AG08395 (cell line): ENCODE measurements at places on chromosomes 7 and 10.

GRCh38 chr10:111543854-111544253, 467.0 kb downstream of the ADRA2A start:
- no peak for DNase-seq

DNA sequence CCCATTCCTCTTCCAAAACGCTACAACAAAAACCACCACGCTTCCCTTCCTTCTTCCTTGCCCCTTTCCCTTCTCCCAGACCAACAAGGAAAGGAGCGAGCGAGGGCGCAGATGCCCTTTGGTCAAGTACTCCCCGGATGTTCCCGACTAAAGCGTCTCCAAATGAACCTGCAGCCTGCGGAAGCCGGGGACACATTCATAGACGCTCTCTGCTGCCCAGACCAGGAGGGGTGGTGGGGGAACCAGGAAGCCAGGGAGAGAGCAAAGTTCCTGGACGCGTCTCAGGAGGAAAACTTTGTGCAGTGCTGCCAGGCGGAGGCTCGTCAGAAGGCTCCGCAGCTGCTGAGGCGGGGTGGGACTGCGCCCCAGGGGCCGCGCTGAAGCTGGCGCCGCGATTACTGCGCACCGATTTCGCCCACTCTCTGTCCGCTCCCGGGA, 754 bp downstream of the SEMA3D start:
- peak; percentile 32 for DNase-seq

DNA sequence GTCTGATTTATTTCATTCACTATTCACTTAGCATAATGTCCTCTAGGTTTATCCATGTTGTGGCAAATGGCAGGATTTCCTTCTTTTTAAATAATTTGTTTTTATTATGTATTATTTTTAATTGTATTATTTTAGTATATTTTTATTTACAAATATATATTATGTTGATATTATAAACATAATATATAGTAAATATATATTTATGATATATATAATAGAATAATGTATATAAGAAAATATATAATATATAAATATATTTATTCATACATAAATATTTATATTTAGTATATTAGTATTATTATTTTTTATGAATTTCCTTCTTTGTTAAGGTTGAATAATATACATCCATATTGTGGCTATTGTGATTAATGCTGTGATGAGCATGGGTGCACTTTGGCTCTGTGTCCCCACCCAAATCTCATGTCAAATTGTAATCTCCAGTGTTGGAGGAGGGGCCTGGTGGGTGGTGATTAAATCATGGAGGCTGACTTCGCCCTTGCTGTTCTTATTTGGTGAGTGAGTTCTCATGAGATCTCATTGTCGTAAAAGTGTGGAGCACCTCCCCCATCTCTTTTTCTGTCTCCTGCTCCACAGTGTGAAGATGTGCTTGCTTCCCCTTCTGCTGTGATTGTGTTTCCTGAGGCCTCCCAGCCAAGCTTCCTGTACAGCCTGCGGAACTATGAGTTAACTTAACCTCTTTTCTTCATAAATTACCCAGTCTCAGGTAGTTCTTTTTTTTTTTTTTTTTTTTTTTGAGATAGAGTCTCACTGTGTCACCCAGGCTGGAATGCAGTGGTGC, 52.3 kb upstream of the CYP2C18 start:
- no peak for DNase-seq

GRCh38 chr10:31219306-31219705, 99.7 kb upstream of the ZEB1 start:
- DNase-seq: no peak

DNA sequence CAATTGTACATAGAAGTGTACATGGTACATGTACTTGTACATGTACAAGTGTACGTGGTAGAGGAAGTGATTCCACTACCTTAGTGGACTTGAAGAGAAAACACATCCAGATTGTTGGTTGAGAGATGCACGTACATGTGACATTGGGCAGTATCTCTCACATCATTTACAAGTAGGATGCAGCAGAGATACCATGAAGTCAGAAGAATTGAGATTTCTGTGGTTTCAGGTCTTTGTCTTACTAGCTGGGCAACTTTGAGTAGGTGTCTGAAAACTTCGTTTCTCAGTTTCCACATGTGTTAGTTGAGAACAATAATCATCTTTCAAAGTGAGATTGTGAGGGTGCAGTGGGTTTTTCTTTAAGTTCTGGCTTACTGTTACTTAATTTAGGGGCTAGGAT, 21.5 kb downstream of the CLDN12 start:
- DNase-seq: no peak

GRCh38 chr10:34606890-34607289, 208.2 kb downstream of the PARD3 start:
- DNase-seq: no peak

GRCh38 chr10:125159486-125159931, 854 bp downstream of the CTBP2 start:
- peak; percentile 27 for DNase-seq

DNA sequence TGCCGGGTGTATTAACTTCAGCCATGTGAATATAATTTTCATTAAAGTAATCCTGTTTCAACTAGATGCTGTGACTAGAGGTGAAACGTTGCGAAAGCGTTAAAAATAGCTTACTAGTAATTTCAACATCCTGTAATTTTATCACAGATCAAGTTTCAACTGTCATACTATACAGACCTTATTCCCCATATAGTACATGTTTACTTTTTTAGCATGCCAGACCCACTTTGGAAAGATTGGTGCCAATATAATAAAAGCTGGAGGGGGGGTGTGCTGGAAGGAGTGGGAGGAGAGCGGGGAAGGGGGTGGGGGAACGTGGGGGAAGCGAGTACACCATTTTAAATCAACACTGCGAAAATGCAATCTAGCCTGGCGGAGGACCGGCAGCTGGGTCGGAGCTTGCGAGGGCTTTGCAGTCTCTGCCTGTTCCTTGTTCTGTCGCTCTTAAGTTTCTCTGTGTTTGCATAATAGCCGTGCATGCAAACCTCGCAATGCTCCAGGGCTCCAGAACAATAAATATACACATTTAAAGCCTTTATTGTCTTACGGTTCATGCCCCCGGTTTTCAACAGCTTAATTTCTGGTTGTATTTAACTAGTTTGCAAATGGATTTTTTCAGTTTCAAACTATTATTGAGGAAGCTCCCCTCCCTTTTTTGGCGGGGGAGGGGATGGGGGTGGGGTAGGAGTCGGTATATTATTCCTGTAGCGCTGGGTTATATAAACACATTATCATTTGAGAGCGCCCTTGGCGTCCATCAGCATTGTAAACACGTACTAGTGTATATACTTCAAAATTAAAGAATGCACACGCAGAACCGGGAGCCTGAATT, 1.3 kb upstream of the ARID5B start:
- DNase-seq: peak; percentile 51
